ENCODE measurements at places on chromosomes 1 and 21.
A peak's percentile ranks its signal among the peaks of the same experiment; 100 is the strongest.

DNA sequence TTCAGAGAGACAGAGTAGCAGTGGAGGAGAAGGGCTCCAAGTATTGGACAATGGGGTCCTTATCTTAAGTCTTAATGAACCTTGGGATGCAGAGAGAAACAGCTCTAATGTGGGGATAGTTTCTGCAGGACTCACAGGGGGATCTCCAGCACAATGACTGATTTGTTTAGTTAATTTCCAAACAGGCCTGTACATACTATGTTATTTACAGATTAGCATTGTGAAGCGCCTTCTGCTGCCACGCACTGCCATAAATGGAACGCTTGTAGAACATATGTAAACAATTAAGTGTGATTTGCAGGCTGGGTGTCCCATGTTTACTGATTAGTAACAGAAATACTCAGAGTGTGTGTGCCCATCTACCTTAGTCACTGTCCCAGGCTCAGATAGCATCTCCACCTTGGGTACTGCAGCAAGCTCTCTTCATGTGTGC is 56.1 kb downstream of the NTPCR start:
- no peak for DNase-seq

DNA sequence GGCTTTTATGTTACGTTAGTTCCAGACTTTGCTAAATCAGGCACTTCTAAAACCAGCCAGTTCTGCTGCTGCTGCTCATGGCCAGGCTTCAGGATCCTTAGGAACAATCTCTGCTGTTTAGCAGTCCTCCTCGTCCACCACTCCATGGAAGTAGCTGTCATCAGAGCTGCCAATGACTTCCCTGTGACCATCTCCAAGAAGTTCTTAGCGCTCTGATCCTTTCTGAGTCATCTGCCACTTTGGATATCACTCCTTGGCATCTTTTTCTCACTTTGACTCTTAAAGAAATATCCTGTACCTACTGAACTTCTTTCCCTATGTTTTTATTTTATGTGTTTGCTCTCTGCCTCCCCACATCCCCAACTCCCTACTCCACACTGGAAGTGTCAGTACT is 14.7 kb upstream of the IRF2BP2 start:
- no peak for DNase-seq

GRCh38 chr1:119782631-119783325 is 14.1 kb upstream of the HMGCS2 start:
- no peak for DNase-seq

DNA sequence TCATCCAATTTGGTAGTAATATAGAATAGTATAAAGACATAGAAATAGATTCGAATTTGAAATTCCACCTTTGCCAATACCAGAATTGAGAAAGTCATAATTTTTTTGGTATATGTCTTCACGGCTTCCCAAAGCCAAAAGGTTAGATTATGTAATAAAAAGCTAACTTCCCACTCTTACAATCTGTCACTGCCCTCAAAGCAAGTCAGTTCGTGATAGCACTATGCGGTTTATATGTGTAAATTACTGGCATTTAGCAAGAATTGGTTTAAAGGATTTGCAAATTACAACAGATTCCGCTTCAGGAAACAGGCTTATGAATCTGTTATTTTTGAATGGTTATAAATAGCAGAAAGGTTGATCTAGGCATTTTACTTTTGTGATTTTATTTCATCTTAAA is 679.4 kb upstream of the ADGRL2 start:
- DNase-seq: no peak

GRCh38 chr21:18759751-18760161 is 356.2 kb upstream of the TMPRSS15 start:
- no peak for DNase-seq

DNA sequence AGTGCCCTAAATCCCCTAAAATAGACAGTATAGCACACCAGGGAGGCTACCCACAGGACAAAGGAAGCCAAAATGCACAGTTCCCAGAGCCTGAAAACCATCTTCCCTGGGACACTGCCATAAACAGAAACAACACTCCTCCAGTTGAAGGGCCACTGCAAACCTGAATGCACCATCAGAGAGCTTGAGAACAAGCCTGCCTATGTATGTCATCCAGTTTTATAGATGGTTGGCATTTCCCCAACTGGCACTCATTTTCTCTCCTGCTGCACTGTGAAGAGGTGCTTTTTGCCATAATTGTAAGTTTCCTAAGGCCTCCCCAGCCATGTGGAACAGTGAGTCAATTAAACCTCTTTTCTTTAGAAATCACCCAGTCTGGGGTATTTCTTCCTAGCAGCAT is 169.0 kb downstream of the AGBL4 start:
- no peak for DNase-seq

GRCh38 chr1:201284636-201285035 is 1.3 kb downstream of the PKP1 start:
- no peak for DNase-seq

- DNase-seq: peak; percentile 71
These were observed 1.8 kb downstream of the RNF220 start for GRCh38 chr1:44406737-44407429.
